ENCODE measurements at places on chromosomes 12 and 14.

DNA sequence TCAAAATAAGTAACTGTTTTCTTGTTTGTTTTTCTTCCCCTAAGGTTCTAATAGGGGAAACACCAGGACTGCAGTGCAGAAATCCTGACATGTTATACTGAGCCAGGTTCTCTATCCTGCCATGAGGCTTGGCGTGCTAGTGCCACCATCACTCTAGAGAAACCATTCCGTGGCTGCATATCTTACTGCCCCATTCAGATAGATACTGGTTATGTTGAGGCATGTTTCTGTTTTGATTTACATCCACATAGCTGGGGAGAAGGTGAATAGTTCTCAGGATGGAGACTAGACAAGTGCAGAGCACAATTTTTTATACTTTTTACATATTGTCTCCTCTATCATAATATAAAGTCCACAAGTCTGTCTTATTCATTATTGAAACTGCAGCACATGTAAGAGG lies 11.5 kb downstream of the MAGOHB start:
- no peak for DNase-seq

GRCh38 chr14:77674931-77675330 lies 32.9 kb downstream of the ALKBH1 start:
- no peak for DNase-seq

DNA sequence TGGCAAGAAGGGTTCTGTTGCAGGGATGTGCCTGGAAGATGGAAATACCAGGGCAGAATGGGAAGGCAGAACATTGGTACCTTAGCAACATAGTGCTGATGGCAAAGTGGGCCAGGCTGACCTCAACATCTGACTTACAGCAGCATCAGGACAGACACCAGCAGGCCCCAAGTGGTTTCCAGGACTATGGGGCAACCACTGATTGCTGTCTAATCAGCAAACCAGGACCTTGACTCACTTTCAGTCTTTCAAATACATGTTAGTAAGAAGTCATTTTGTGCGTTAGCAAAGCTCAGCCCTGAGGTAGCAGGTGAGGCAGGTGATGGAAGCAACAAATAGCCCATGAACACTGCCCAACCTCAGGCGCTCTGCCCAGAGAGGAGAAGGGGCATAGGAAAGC lies 4.7 kb upstream of the SPTSSA start:
- no peak for DNase-seq

GRCh38 chr12:30696486-30696885 lies 817 bp upstream of the IPO8 start:
- DNase-seq: no peak

GRCh38 chr12:18932211-18932610 lies 194.3 kb downstream of the CAPZA3 start:
- peak; percentile 10 for DNase-seq

GRCh38 chr12:100017056-100017455 lies 32.3 kb upstream of the ANKS1B start:
- no peak for DNase-seq

- DNase-seq: no peak
These were observed 7.3 kb downstream of the PHB2 start for GRCh38 chr12:6963016-6963731.

- no peak for DNase-seq
These were observed 135.4 kb downstream of the UNC79 start for GRCh38 chr14:93566065-93566693.

DNA sequence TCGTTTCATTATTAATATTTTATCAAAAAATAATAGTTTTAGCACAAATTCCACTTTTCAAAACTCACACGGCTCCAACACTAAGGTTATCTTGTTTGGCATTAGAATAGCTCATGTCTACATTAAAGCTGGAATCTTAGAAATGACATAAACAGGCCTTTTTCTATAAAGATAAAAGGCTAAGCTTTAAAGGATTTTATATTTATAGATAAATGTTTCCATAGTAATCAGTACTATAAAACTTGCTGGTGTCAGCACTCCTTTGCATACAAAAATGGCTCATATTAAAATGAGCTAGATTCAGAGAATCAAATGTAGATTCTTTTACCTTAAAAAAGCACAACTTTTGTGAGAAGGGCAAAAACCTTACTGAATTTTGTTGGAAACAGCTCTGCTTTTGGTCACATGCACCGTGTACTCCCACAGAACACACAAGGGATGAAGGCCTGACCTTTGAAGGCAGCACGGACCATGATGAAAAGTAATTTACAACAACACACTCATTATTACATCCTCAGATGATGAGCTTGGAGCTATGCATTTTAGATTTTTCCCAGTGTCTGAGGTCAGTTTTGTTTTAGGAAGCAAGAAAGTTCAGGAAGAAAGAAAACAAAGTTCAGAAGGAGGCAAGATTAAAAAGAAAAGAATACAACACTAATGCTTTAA lies 202.8 kb downstream of the BCAT1 start:
- no peak for DNase-seq

All from GM03348 (cell line).